Hematopoietic multipotent progenitor cell treated with erythropoietin and hydrocortisone succinate and interleukin-3 and kit ligand, for 4 days (in vitro differentiated cells): ENCODE measurements at places on chromosomes 5 and 9.

DNA sequence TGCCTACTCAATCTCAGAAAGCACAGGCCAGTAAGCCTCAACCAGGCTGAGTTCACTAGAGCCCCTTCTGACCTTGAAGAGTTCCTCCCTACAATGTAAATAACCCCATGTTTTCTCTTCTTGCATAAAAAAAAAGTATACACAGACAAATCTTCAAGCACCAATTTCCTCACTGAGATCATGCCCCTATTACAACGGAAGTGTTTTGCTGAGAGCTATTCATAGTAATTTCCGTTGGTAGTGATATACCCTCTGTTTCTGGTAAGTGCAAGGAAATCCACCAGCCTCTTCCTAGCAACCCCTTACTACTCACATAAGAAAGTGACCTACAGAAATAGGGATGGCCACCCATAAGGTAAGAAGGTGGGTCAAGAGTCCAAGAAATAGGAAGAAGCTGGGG is 76.4 kb upstream of the TARS1 start:
- peak; percentile 46 for DNase-seq

DNA sequence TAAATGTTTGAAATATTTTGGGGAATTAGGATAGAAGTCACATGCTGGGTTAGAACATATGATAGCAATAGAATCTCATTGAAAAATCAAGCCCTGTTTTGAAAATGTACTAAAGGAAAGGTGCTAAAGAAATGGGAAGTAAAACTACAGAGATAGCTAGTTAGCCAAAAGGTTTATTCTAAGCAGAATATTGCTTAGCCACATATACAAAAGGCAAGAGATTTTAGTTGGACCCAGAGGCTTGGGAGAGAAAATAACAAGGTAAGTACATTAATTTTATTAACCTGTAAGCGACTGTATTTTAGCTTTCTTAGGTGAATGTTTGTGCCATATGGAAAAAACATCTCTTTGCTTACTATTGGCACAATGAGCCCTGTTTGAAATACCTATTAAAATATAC is 108.3 kb downstream of the RPS23 start:
- DNase-seq: no peak

- peak; percentile 14 for DNase-seq
Observed at GRCh38 chr9:98142182-98142907, 23.3 kb upstream of the TRIM14 start.

DNA sequence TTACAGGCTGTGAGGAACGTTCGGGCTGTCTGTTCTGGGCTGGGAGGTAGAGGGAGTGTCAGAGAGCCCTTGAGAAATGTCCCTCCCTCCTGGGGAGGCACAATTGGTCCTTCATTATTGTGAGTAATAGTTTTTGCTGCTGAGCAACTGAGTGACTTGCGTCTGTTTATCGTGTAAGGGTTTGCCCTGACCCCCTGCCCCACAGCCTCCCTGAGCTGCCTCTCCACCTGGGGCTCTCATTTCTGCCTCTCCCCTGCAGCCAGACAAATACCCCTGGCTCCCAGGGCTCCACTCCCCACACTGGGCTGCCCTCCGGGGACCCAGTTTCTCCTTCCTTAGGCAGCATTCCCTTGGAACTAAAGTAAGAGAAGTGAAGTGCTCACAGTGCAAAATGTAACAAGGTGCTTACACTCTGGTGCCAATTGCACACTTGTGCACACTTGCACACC is 174.9 kb upstream of the MVB12B start:
- DNase-seq: no peak

GRCh38 chr5:127031147-127031862 is 947 bp upstream of the MARCHF3 start:
- DNase-seq: no peak

GRCh38 chr5:6783787-6784186 is 70.6 kb downstream of the TENT4A start:
- peak; percentile 49 for DNase-seq

- no peak for DNase-seq
Observed at GRCh38 chr9:98495530-98495929, 213.2 kb downstream of the GABBR2 start.

- no peak for DNase-seq
Observed at GRCh38 chr5:2852446-2852845, 101.0 kb upstream of the IRX2 start.

DNA sequence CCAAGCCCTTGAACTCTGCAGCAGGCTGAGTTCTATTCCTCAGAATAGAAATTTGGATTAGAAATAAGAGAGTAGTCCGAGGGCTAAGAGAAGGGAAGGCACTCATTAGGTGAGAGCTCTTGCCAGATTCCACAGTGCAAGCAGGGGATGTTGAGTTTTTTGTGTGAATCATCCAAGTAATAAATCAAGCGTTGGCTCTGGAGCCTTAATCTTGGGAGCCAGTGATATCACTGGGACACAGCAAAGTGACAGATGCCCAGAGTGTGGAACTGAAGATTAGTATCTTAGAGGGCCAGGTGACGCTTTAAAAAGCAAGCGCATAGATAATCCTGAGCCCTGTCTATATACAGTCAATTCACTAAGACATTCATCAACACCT is 60.3 kb downstream of the FOXD1 start:
- DNase-seq: no peak

- no peak for DNase-seq
Observed at GRCh38 chr5:149831492-149831891, 101.4 kb downstream of the PPARGC1B start.

GRCh38 chr5:43042626-43043399 is 2.7 kb upstream of the ANXA2R start:
- peak; percentile 98 for DNase-seq

GRCh38 chr5:150661821-150662596 is 958 bp downstream of the MYOZ3 start:
- no peak for DNase-seq

DNA sequence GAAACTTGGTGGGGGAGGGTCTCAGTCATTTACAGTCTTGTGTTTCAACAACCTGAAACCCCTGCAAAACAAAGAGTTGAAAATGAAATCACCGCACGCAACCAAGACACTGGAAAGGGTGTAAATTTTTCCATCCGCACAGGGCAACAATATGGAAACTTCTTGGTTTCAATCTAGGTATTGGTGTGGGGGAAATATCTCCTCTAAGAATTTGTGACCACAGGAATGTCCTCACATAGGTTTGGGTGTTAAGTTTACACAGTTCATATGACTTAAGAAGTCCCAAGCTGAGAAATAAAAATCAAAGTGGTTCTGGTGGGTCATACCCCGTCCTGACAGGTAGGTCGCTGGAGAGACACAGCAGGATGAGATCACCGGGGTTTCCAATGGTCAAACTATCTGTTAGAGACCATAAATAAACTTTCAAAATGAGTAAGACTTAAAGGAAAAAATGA is 51.9 kb upstream of the PIP5K1B start:
- DNase-seq: no peak

GRCh38 chr5:178387856-178388190 is 155.2 kb upstream of the PHYKPL start:
- no peak for DNase-seq

GRCh38 chr5:140093179-140093578 is 20.7 kb upstream of the PURA start:
- no peak for DNase-seq

- DNase-seq: no peak
Observed at GRCh38 chr9:16619402-16619801, 251.1 kb downstream of the BNC2 start.

- DNase-seq: no peak
Observed at GRCh38 chr9:114051706-114052105, 26.4 kb downstream of the AMBP start.

- no peak for DNase-seq
Observed at GRCh38 chr9:129232839-129233591, 55.0 kb upstream of the IER5L start.

DNA sequence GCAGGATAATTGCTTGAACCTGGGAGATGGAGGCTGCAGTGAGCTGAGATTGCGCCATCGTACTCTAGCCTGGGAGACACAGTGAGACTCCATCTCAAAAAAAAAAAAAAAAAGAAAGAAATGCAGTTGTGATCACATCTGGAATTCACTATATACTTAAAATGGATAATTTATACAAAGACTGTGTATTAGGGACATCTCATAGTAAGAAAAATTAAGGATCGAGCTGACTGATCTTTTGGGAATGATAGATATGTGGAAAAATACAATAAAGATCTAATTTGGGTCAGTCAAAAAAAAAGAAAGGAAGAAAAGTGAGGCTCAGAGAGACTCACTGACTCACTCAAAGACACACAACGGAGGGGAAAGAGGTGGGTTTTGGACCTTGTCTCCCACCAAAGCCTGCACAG is 73.2 kb upstream of the STXBP1 start:
- DNase-seq: no peak

GRCh38 chr5:175682664-175683063 is 24.8 kb downstream of the HRH2 start:
- no peak for DNase-seq

DNA sequence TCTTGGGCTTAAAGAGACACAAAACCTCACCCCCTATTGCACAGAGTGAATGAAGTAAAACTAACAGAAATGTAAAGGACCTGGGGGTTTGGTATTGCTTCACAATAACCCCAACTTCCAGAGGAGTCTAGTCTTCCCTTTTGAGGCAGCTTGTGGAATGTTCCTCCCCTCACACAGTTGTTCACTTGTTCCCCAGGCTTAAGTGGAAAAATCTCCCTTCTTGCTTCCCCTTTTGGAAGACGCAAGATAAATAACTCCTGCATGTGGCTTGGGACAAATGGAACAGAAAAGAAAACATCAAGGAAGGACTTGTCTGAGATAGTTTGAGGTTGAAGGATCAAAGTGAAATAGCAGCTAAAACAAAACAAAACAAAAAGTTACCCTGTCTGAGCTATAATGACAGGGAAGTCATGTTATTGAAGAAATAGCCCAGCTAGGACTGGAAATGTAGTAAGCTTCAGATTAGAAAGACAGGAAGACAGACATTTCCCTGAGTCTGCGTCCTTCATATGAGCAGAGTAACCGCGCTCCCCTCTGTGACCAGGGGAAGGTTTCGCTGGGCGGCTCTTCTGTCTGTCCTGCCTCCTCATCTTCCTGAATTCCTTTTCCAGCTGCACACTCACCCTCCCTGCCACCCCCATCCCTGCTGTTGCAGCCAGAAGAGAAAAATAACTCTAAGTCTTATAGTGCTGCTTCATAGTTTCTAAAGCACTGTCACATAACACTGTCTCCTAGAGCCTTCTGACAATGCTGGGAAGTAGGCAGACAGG is 8.8 kb downstream of the SPARC start:
- DNase-seq: peak; percentile 40

DNA sequence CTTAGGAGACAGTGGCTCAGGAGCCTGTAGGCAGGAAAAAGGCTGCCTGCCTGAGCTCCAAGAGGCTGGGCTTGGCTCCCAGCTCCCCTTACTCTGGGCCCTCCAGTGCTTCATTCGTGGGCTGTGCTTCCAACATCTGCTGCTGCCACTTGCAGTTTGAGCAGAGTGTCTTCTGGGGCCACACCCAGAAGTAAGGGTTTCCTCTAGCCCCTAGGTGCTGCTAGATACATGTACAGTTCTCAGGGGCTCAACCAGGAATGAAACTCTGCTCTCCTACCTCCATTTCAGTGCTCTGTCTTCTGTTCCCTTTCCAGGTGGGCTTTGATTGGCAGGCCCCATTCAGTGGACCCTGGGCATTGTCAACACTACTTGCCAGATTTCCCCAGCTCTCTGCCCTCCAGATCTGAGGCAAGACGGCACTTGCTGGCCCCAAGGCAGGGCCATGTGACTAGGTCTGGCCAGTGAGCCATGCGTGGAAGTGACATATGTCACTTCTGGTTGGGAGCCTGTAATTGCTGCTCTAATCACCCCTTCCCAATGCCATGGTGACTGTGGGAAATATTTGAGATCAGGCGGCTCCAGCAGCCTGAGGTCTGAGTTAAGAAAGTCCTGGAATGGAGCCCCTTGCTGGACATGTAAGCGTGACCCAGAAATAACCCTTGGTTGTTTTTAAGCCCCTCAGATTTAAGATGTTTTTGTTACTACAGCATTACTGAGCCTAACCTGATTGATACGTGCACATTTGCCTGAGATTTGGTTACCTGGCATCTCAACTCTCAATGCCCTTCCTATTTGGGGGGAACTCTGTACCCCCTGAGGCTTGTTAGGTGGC is 9.4 kb upstream of the BOD1 start:
- peak; percentile 61 for DNase-seq

DNA sequence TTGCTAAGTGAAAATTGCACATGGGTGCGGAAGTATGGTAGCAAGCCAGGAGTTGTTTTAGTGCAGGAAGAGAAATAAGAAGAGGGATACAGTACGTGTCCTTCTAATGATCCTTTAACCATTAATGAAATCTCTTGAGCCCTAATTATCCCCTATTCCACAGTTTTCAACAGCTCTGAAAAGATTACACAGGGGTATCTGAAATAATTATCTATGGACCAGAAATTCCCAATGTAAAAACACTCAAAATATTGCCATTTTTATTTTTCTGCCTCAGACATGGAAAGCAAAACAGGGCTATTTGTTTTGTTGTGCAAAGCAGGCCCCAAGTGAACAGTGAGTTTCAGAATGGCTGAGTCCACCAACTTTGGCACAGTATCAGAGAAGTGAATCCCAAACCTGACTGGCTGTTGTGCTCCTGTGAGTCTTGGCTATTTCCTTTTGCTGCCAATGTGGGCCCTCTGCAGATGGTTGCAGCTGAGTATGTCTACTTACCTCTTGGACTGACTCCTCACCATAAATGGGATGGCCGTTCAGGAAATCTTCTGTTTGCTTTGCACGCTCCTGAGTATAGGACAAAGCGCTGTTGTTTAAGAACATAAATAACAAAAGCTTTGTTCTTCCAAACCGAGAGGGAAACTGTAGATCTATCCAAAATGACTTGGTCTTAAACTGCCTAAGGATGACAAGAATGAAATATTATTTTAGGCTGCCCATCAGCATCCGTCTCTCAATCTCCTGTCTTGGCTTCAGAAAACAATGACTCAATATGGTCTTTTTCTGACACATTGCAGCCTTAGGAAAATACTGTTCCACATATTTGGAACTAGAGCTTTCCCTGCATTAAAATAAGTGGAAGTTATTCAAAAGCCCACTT is 204.1 kb downstream of the DEPDC1B start:
- DNase-seq: no peak

DNA sequence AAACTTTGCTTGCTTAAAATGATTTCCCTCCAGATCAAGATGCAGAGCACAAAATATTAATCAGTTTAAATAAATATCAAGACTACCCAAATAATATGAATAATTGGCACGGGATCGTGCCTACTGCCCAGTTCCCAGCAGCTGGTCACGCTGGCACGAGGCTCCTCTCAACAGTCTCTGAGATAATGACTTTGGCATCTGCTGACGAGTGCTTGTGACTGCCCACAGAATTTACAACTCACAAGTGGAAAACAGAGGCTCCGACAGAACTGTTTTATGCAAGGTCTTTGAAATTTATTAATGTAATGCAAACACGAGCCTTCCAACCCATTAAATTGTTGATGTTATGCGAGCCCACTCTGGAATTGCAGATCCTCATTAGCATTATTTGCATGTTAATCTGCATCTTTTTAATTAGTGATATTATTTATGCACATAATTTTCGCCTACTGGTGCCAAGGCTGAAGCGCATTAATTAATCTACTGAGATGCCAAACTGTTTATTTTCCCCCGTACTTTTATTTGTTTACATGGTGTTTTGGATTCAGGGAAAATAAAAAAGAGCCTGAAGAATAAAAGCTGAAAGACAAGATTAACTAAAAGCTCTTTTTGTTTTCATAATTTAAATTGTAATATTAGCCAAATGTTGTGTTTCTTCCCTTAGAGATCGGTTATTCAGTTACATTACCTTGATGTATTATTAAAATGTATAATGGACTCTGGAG is 369.3 kb upstream of the IRX1 start:
- DNase-seq: no peak

- no peak for DNase-seq
Observed at GRCh38 chr5:9338796-9339195, 207.1 kb downstream of the SEMA5A start.
